AML-193 (cell line): ENCODE measurements at places on chromosomes 4 and X.

GRCh38 chrX:15737959-15738902 lies at the start of gene CA5B:
Gene CA5B (plus strand): TSS chrX:15738270. CDS start chrX:15750024, 11,754 bp downstream.
- peak; percentile 76 for DNase-seq

DNA sequence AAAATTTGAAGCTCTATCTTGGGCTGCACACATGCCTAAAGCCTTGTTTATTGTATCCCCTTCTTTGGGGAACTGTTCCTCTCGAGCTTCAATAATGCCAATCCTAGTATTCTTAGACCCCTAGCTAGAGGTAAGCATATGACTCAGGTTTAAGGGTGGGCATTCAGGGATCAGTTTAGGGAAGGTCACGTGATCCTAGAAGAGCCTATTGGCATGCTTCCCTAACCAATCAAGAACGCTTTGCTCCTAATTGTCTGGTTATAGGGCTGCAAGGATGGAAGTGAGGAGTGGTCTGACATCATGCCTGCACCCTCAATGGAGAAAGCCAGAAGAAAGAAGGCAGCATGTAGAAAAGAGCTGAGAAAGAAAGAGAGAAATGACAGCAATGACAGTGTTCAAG lies 46.9 kb downstream of the TLR10 start:
- DNase-seq: no peak

GRCh38 chr4:173508386-173509035 lies 21.5 kb downstream of the HAND2 start:
- DNase-seq: no peak

DNA sequence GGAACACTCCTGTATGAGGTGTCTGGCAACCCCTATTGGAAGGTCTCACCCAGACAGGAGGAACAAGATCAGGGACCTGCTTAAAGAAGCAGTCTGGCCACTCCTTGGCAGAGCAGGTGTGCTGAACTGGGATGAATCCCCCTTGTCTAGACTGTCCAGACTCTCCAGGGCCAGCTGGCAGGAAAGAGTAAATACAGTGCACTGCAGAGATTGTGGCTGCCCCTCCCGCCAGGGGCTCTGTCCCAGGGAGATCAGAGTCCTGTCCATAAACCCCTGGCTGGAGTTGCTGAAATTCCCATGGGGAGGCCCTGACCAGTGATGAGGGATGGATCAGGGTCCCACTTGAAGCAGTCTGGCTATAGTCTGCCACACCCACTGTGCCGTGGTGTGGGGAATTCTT lies 17.7 kb downstream of the STPG2 start:
- no peak for DNase-seq

- DNase-seq: peak; percentile 4
Measured at GRCh38 chr4:52982255-52982945, 120.3 kb downstream of the RASL11B start.

- no peak for DNase-seq
Measured at GRCh38 chr4:21366312-21366711, 582.3 kb downstream of the KCNIP4 start.

- no peak for DNase-seq
Measured at GRCh38 chrX:119062750-119063374, 9.9 kb upstream of the CT47C1 start.

DNA sequence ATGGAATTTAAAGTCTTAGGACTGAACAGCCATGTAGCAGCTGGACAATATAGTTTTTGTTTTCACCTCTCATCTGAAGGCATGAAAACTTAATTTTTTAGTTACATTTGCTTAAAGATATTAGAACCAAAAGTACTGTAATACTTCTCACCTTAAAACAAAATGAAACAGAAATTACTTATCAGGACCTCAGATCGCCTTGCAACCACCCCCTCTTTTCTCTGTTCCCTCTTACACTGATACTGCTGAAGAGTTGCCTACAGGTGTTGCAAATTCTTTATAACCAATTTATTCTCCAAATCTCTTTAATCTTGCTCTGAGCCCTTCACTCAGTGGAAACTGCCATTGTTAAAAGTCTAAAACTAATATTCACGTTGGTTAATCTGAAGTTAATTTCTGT lies 145.0 kb downstream of the SPCS3 start:
- DNase-seq: no peak

- DNase-seq: no peak
Measured at GRCh38 chr4:1379351-1379781, 26.9 kb downstream of the NKX1-1 start.

- no peak for DNase-seq
Measured at GRCh38 chrX:50372966-50373365, 97.7 kb downstream of the DGKK start.

DNA sequence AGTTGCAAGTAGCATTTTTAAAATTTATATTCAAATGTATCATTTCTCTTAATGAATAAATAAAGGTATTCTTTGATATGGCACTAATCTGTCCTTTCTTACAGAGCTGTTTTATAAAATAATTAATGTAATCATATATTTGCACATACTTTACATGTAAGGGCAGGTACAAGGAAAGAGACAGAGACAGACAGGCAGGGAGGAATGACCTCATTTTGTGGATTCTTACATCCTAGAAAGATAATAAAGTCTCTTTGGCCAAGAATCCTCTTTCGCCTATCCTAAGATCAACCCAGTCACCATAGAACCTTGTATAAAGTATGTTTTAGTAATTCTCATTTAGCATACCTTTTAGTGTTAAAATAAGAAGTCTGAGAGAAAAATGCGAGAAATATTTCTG lies 98.5 kb upstream of the CTSO start:
- DNase-seq: no peak

DNA sequence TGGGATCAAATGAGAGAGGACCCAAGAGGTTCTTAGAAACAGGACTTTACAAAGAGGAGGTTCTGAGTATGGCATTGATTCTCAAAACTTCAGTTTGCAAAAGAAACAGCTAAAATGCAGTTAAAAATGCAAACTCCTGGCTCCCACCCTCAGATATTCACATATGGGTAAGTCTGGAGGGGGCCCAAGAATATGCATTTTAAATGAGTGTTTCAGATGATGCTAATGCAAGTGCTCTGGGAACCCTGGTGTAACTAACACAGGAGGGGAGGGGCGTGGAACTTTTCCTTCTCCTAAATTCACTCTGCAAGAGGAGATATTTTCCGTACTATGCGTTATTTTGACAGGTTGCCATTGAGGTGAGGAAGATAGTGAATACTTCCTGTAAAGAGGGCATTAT lies 168.2 kb downstream of the TENM3 start:
- no peak for DNase-seq

- no peak for DNase-seq
Measured at GRCh38 chr4:165184220-165184619, 23.1 kb upstream of the KLHL2 start.

DNA sequence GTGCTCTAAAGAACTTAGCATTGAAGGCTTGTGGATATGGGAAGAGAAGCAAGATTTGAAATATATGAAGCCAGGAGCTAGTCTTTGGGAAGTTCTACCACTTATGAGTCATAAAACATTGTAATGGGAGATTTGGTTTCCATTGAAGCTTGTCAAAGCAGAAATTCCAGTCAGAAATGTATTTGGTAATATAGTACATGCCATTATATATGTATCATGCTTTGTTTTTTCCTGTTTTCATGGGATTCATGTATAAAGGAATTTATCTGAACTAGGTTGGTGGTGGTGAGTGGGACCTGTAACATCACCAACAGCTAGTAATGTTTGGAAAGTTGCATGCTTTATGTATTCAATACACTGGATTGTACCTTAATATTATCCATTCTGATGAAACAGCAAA lies 14.6 kb upstream of the DCAF8L2 start:
- no peak for DNase-seq

DNA sequence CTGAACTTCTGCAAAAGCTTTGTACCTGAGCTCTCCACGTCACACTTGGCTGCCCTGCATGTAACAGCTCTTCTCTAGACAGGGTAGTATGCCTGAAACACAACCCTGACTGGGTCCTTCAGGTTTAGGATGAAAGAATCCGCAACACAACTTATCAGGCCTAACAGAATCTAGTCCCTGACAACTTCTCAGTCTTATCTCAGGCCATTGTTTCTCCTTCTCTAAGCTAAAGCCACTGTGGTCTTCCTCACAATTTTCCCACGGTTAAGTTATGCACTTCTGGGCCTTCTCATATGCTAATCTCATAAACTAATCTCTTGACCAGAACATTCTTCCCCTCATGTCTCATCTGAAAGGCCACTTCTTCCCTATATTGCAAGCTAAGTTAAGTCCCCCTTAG lies 10.8 kb upstream of the TMPRSS11B start:
- no peak for DNase-seq

DNA sequence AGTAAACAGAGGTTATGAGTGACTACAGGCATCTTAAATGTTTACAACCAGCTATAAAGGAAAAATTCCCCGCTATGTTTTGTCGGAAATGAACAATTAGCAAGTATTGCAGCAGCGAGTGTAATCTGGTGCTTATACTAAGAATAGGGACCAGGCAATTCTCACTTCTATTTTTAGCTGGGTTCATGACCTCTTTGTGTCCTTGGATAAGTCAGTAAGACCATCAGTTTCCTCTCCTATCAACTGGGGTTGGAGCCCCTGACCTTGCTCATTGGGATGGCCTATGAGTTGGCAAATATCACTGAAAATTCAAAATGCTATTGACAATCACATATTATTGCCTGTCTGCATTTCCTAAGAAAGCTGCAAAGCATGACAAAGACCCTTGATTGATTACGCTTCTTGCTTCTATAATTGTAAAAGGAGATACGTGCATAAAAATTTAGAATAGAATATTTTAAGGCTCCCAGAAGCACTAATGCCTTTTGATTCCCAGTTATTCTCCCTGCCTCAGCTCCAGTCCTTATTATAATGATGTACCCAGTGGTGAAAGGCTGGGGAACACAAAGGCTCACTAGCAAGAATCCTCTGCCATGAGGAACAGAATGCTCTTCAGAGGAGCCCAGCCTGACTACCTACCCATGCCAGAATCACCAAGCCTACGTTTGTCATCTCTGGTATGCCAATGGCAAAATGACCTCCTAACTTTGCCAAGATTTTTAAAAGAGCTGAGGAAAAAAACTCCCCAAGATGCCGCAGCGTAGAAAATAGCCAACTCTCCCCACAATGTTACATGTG lies 21.9 kb downstream of the GATB start:
- DNase-seq: no peak
